ENCODE measurements at places on chromosomes 12 and 14. TPM values are rescaled to one million over a fixed set of nuclear protein-coding genes. Genes with fewer than 3 reads are reported as not detected.

DNA sequence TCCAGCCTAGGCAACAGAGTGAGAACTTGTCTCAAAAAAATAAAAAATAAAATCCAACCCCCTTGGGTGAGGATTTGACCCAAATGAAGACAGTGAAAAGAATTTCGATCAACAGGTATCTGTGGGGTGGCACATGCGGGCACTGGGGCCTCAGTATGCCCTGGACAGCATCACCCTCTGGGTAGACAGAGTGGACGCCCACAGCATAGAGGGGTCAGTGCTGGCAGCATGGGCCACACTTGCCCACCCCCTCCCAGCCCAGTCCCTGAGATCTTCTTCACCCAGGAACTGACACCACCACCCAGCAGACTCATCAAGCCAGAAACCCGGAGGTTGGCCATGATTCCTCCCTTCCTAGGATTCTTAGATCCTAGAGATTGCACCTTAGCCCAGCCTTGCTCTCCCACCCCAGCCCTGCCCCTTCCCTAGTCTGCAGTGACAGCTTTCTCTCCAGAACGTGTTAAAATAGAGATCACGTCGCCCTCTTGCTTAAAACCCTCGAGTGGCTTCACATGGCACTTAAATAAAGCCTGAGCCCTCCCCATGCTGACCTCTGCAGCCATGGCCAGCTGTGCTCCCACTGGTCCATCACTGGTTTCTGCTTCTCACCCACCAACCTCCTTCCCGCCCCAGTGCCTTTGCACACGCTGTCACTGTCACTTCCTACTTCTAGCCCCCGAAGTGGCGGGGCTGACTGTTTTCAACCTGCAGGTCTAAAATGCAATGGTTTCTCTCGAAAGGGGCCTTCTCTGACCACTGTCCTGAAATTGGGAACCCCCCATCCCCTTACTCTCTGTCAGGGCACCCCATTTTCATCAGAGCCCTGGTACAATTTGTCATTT, 26.2 kb upstream of the DYNC1H1 start:
- DNase-seq: no peak

The SLCO1B1 gene
- not detected for polyA plus RNA-seq

DNA sequence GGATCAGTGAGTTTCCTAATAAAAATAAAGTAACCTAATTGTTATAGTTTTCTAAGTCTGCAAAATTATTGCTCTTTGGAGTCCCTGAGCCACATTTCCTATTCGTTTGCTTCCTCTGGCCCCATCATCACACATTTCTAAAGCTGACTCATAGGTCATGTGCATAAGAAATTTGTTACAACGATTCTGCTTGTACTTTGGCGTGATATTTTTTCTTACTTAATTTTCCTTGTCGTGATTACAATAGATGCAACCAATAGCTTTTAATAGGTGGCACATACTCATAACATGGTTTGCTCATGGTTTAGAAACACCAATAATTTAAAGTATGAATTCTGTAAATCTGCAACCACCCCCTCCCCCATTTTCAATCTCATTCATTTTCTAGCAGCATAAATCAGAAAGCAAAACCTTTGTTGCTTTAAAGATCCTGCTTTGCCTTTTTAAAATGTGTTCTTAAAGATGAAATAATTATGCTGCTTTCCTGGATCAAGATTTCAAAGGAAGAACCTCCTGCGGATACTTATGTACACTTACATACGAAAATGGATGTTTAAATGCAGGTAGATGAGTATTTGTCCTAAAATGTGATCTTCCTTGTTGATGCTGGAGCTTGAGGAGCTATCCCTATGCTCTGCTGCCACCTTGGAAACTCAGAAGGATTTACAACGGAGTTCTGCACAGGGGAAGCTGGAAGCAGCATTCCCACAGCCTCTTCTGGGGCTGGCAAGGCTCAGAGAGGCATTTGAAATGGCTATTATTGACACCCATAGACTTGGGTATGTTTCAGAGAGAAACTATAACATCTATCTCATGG, 1.7 kb upstream of the FLRT2 start:
- DNase-seq: no peak

DNA sequence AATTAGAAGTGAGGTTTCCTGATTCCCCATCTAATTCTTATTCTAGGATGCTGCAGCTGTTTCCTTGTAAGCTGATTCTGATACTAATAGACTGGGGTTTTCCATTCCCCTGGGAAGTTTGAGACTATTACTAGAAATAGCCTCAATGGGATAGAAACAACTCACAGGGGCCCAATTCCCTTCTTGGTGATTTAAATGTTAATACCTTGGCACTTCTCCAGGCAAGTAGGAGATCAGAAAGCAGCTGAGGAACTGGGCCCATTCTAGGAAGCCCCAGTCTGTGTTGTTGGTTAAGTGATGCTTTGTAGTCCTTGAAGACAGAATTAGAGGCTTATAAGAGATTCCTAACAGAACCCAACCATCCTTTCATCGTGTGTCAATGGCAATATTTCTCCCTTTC, 407.0 kb upstream of the SEL1L start:
- no peak for DNase-seq

- peak; percentile 12 for DNase-seq
Measured at GRCh38 chr12:32270818-32271710, 128.3 kb upstream of the FGD4 start.

The SYNE3 gene
- polyA plus RNA-seq: 0.71 TPM

DNA sequence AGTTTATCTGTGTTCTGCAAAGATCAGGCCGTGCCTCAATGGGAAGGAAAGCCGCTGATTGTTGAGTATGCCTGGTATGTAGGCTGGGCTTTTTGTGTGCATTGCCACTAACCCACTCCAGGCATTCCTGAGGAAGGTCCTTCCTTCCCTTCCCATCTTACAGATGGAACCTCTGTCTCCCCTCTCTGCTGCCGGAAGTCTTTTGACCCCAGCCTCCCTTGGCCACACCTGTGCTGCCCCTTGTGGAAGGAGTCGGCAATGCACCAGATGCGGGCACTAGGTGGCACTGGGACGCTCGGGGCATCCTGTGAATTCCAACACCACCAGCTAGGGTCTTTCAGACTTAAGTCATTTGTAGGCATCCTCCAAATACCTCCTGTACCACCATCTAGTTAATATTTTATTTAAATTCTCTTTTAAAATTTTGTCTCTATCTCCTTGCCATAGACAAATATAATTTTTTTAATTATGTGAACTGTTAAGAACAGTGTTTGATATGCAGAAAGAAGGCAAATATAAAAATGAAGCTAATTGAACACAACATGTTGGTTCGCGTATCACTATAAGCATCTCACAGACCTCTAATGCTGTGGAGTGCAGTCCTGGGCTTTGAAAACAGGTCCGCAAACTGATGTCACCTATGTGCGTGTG, 99.6 kb downstream of the RIN3 start:
- DNase-seq: peak; percentile 42

The STYX gene
- 16.8 TPM for polyA plus RNA-seq

DNA sequence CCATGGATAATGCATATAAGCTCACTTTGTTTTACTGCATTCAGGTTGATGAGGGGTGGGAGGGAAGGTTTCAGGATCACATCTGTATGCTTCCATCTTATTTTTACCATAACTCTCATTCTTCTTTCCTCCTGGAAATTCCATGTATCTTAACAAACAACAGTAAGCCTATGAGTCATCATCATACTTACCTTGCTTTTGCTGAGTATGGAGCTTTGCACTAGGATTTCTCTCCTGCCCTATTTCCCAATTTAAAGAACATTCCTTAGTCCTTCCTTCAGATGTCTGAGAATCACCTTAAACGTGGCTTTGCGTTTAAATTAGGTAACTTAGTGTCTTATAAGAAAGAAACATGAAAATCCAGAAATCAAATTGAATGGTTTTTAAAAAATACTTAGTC, 1.6 kb upstream of the CLEC14A start:
- no peak for DNase-seq

GRCh38 chr12:121154793-121155375, 22.2 kb downstream of the P2RX7 start:
- DNase-seq: no peak

DNA sequence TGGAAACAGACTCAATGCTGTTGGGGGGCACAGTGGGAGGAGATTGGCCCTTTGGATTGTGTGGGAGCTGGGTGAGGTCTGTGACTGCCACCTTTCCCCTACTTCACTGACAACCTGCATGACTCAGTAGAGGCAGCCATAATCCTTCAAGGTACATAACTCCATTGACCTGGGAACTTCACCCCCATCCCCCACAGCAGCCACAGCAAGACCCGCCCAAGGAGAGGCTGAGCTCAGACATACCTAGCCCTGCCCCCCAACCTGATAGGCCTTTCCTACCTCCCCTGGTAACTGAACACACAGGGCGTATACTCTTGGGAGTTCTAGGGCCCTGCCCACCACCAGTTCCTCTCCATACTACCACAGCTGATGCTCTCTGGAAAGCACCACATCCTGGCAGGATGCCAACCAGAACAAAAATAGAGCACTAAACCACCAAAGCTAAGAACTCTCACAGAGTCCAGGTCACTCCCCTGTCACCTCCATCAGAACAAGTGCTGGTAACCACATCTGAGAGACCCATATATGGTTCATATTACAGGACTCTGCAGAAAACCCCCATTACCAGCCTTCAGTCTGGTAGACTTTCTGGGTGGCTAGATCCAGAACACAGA, 703.9 kb downstream of the FSCB start:
- no peak for DNase-seq

- no peak for DNase-seq
Measured at GRCh38 chr12:41190338-41190737, 2.2 kb downstream of the PDZRN4 start.

GRCh38 chr14:29163109-29163508, 396.5 kb downstream of the FOXG1 start:
- DNase-seq: no peak

DNA sequence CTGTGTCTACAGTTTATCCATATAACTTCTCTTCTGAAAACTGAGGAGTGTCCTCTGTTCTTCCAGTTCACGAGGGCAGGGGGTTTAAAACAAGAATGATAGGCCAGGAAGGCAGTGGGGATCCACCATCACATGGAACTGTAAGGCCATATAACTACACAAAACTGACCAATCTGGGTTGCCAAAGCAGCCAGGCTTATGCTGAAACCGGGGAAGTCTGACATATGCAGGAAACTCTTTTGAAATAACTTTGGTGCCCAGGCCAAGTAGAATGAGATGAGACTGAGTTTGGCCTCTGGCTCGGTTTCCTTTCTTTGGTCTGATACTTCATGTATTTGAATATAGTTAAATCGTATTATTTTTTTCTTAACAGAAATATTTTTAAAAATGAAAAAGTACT, 18.0 kb upstream of the ATF1 start:
- DNase-seq: no peak

The BHLHE41 gene
- 5.7 TPM for polyA plus RNA-seq

The TMTC2 gene
- polyA plus RNA-seq: not detected

GRCh38 chr12:41564816-41565215, 376.7 kb downstream of the PDZRN4 start:
- no peak for DNase-seq

- DNase-seq: peak; percentile 74
Measured at GRCh38 chr12:9750276-9751203, 10.2 kb downstream of the CD69 start.

DNA sequence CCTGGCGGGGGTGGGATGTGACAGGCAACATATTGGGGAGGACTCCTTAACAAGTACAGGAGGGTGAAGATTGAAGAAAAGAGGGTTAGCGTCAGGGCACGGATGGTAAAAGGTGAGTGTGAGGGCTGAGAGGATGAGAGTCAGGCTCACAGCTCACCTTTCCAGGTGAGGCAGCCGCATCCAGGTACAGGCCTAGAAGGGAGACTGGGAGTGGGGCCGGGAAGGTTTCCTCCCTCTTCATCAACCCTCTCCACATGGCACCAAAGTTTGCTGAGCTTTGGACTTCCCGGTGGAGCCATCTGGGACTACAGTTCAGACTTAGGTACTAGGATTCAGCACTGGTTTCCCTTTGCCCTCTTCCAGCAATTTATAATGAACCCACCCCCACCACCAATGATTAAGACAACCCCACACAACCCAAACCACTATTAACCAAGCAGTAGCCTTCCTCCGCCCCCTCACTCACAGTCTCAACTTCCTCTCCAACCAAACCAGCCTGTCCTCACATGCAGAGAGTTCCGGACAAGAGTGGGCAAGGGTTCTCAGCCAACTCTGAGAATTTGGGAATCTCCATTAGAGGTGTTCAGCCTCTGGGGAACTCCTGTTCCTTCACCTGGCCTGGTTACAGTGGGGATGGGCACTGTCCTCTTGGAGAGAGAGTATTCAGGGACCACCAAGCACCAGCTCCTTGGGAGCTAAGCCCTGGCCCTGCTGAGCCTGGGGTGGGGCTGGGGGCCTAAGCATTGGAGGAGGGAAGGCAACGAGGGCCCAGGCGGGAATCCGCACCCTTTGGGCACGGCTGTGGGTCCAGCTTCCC, 2.4 kb upstream of the HOXC4 start:
- no peak for DNase-seq

The AMHR2 gene
- not detected for polyA plus RNA-seq

The IFNG-AS1 gene
- polyA plus RNA-seq: 11.4 TPM

GRCh38 chr14:29663281-29663801, 264.3 kb downstream of the PRKD1 start:
- no peak for DNase-seq

DNA sequence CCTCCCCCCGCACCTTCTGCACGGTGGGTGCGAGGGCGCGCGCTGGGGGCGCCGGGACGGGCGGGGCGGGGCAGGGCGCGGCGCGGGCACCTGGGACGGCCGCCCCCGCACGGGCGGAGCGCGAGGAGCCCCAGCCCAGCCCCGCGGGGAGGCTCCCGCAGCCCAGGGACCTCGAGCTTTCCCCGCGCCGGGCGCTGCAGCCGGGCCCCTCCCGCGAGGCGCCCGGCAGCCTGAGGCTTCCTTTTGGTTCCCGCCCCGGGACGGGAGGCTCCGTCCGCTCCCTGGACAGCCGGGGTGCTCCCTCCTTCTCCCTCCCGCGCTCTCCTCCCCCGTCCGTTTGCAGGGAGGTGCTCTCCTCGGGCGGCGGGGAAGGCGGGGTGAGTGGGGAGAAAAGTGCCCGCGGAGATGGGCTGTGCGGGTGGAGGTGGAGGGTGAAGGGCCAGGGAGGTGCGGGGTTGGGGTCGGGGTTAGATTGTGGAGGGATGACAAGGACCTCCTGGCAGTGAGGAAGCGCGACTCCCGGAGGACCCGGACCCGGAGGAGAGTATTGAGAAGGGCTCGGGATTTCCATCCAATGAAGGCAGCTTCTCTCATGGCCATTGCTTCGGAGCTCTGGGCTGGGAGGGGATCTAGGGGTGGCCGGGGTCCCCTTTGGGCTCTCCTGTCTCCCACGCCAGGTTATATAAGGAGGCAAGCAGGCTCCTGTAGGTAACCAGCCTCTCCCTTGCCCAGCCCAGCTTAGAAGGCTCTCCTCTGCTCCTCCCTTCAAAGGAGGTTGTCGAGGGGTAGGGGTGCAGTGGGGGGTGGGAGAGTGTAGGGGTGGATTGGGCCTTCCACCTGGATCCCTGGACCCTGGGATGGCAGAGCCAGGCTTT, 645 bp downstream of the JDP2 start:
- DNase-seq: no peak

GRCh38 chr12:2924019-2924418, 33.3 kb downstream of the TULP3 start:
- DNase-seq: no peak

GRCh38 chr12:11071414-11071813, 9.3 kb upstream of the TAS2R46 start:
- no peak for DNase-seq

GRCh38 chr12:6839482-6840201, 1.1 kb upstream of the GNB3 start:
- DNase-seq: no peak
